ENCODE measurements at places on chromosomes 3 and 15. TPM values are rescaled to one million over a fixed set of nuclear protein-coding genes. Genes with fewer than 3 reads are reported as not detected.

The PP2D1 gene
- total RNA-seq: not detected

The DPPA2 gene
- total RNA-seq: 0.64 TPM

The HTR3E gene
- not detected for total RNA-seq

The CCR3 gene
- total RNA-seq: not detected

The ADCY5 gene
- total RNA-seq: 1.0 TPM

Measured in endothelial cell (in vitro differentiated cells).